Activated naive CD4-positive, alpha-beta T cell treated with anti-CD3 and anti-CD28 coated beads, Interleukin-2, amount 10 ng/mL, durations not matched to agents 7 days and 5 days (primary cell): ENCODE measurements at places on chromosomes 3 and 15.

DNA sequence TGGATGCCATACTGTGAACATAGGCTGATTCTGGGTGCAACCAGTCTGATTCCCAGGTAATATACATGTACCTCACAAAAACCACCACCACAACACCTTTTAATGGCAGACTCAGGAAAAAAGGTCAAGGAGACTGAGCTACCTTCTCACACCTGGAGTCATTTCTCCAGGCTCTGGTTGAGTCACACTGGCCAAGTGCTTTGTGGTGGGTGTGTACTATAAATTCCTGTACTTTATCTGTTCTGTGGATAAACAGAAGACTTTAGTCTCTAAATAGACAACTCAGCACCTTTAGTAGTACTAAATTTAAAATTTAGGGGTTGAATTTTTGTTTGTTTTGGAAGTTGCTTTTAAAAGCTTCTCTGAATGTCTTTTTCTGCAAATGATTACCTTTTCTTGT lies 46.7 kb downstream of the TOP2B start:
- no peak for DNase-seq

GRCh38 chr15:68603951-68604350 lies 25.2 kb downstream of the CORO2B start:
- DNase-seq, result no peak

DNA sequence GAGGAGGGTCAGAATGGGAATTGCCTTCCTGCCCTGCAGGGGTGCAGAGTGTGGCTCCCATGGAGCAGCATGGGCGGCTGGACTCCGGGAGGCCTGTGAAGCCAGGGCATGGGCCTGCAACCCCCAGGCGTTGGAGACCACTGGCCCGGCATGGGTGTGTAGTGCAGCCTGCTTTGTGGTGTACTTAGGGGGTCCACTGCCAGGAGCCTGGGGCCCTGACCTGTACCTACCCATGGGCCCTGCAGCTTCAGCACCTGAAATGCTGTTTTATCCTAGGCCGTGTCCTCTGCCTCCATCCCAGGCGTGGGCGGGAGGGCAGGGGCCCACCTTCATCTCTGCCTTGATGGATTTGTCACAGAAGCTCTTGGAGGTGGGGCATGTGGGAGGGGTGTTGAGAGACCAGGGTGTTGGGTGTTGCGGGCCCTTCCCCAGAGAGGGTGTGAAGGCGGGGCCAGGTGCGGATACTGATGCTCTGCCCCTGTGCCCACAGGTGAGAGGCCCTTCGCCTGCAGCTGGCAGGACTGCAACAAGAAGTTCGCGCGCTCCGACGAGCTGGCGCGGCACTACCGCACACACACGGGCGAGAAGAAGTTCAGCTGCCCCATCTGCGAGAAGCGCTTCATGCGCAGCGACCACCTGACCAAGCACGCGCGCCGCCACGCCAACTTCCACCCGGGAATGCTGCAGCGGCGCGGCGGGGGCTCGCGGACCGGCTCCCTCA lies 45.0 kb downstream of the KLF13 start:
- no peak for DNase-seq

- peak; percentile 22 for DNase-seq
Observed at GRCh38 chr3:102113421-102114041, 264.2 kb downstream of the NFKBIZ start.

DNA sequence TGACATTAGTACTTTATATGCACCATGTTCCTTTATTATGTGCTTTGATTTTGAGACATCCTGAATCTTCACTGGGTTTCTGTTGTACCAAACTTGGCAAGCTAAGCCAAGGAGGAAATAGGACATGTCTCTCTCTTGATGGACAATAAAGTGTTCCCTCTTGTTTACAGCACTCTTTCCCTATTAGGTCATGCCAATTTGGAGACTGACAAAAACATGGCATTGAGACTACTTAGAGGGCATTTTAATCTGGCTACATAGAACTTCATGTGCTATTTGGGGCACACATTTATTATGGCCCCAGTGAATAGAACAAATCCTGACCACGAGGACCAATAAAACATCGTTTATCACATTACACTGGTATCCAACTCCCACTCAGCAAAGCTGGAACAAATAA lies 85.3 kb upstream of the TNFSF10 start:
- no peak for DNase-seq

DNA sequence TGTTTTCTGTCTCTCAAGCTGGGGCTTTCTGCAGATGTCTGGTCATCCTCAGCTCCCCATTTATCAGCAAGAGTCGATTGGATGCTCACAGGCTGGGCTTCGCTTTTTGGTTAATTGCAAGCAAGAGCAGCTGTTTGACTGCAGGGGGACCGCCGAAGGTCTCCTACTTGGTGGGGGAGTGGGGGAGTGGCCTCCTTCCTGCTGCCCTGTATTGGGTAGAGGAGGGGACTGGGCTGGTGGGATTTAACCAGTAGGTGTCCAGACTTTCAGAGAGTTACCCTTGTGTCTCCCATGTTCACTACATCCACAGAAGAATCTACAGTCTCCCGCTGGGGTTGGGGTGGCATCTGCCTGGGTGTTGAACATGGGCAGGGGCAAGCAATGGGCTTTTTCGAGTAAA lies 78.7 kb downstream of the PLXNA1 start:
- peak; percentile 10 for DNase-seq

DNA sequence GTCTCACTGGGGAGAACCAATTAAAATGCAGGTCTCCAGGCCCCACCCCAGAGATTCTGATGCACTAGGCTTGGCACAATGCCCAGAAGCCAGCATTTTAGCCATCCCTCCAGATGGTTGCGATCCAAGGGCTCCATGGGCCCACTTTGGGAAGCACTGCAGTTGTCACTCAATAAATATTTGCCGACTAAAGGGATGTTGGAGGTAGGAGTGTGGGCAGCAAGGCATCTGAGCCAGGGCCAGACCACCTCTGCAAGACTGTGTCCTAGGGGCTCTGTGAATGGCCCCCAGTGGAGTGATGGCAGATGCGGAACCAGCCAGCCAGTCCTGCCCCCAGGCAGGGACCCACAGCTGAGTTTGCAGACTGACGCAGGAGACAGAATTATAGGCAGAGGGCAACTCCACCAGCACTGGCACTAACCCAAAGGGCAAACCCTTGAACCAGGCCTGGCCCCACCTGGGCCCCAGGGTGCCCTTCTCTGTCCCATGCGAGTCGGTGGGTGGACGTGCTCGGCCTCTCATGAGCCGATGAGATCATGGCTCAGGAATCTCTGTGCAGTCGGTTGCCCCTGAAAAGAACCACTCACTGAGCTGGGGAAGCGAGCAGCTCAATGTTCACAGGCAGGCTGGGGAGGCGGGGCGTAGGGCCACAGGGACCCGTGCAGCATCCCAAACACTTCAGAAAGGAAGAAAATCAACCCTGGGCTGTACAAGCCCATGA lies 49.7 kb downstream of the SEMA5B start:
- DNase-seq, result no peak

GRCh38 chr3:16290007-16290826 lies 25.2 kb downstream of the OXNAD1 start:
- peak; percentile 80 for DNase-seq

- no peak for DNase-seq
Observed at GRCh38 chr3:194165271-194166018, 29.5 kb downstream of the HES1 start.

DNA sequence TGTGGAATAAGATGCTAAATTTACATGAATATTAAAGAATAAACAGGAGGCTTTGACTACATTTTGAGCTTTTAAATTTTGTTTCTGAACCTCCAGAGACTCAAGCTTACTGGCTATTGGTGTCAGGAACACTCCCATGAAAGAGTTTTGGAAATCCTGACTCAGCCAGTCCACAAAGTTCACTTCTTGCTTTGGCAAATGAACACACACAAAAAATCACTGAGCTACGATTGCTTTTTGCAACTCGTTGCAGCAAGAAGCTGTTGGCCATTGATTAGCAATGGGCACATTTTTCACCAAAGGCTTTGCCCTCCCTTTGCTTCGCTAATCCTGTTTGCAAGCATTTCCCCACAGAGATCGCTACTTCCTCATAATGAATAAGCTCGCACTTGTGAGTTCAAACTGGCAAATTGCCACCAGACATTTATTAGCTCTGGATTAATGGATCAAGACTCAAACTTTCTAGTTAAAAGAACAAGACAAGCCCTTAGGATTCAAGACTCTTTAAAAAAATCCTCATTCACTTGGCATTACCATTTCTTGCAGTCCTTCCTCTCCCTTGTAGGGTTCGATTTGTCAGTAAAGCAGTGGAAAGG lies 343.2 kb upstream of the ONECUT1 start:
- DNase-seq, result no peak

DNA sequence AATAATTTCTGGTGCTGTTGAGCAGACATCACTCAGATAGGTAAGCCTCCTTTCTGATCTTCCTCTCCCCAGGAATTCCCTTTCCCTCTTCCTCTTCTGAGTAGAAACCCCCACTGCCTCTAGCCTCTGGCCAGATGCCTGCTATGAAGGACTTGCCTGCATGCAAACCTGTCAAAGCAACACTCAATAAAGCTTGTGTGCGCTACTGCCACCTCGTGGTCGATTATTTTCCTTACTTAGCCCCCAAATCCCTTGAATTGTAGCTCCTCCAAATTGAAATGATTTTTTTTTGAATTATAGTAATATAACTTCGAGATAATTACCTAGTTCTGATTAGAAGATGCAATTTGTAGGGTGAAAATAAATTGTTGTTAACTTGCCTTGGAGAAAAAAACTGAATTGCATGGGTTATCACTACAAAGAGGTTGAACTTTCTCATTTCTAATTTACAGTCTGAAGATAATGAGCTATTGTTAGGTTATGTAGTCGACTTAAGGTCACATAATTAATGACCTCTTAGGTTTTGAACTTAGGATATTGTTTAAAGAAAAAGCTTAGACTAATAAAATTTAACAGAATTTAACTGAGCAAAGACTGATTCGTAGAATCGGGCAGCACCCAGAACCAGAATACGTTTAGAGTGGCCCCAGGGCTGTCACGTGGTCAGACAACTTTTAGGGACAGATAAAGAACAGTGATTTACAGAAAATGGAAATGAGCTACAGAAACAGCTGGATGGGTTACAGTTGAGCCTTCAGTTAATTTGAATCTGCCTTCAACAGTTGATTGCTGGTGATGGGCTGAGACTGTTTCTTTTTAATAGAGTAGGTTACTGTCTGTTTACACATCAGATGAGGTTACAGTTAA lies 269.3 kb downstream of the ARPP21 start:
- peak; percentile 61 for DNase-seq

DNA sequence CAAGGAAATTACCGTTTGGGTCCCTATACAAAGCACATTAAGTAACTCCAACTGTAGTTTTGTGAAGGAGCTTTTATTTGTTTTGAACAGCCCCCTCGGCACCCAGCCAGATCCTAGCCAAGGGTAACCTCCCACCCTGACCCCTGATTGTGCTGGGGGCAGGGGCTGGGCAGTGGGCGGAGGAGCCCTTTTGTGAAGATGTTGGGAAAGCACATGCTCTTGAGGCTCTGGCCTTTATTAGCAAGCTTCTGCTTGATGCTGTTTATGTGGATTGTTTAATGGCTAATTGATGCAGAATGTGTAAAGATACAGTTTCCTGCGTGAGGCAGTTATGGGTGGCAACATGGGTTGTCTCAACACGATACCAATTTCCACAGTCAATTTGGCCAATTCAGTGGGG lies 136.5 kb downstream of the MAP2K5 start:
- no peak for DNase-seq

- peak; percentile 33 for DNase-seq
Observed at GRCh38 chr15:43776101-43776717, 557 bp downstream of the ELL3 start.

- no peak for DNase-seq
Observed at GRCh38 chr3:123971406-123971805, 10.4 kb upstream of the CCDC14 start.

DNA sequence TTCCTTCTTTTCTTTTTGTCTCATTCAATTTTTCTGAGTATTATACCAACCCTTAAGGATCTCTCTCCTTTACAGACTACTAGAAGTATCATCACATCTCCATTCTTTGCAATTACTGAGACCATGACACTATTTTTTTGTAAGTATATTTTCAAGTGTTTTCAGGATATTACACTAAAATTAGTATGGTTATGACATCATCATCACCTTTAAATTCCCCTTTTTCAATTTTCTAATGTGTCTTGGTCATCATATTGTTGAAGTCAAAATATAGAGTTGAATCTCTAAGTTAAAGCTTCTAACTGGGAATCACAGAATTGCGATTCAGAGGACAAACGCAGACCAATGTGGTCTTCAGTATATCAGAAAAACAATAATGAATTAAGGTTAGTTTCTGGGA lies 1475.1 kb downstream of the OTOL1 start:
- DNase-seq, result no peak

DNA sequence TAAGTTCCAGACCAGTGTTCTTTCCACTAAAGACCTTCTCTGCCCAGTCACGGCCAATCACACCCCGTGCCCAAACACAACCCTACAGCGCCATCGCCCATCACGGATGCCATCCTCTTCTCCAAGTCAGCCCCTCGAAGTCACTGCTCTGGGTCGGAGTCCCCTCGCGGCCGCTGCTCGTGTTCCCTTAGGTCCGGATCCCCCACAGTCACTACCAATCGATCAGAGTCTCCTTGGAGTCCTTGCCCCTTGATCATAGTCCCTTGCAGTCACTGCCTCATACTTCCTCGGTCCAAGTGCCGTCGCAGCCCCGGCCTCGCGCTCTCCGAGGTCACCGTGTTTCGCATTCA lies 461 bp downstream of the PCYT1A start:
- peak; percentile 49 for DNase-seq

GRCh38 chr15:97522347-97522746 lies 438.2 kb upstream of the ARRDC4 start:
- DNase-seq, result no peak

GRCh38 chr3:106115557-106115956 lies 246.7 kb upstream of the CBLB start:
- DNase-seq, result no peak

DNA sequence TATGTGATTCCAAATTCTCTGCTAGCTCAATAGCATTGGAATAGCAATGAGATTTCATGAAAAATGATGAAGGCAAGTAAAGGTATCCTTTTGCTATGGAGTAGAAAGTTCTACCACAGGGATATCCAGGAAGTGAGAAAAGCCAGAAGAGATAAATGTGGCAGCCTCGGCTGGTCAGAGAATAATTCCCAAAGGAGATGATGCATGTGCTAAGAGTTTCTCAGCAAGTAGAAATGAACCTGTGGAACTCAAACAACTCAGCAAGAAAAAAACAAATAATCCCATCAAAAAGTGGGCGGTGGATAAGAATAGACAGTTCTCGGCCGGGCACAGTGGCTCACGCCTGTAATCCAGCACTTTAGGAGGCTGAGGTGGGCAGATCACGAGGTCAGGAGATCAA lies 38.2 kb downstream of the ALS2CL start:
- DNase-seq, result no peak

DNA sequence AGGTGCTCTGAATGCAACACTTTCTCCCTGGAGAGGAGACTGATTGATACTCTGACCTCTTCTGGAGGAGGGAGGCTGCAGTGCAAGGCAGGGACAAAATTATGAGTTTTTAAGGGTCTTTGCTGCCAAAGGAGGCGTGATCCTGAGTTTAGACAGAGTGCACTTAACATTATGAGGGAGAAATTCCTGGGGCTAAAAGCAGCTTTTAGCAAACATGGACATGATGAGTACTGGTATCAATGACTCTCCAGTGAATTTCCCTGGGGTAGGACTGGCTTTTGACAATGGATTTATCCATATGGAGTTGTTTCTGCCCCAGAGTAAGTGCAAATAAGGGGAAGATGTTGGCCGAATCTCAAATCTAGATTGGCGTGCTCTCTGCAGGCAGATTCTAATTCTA lies 133.1 kb downstream of the THSD4 start:
- no peak for DNase-seq
